NCI-H82 (cell line): ENCODE measurements at places on chromosomes 16 and 17.

- no peak for DNase-seq
Observed at GRCh38 chr16:49278567-49278827, 3.1 kb downstream of the CBLN1 start.

GRCh38 chr17:38729368-38729885 is 714 bp upstream of the CISD3 start:
- no peak for DNase-seq

GRCh38 chr16:74726716-74727115 is 26.1 kb upstream of the MLKL start:
- peak; percentile 70 for DNase-seq

DNA sequence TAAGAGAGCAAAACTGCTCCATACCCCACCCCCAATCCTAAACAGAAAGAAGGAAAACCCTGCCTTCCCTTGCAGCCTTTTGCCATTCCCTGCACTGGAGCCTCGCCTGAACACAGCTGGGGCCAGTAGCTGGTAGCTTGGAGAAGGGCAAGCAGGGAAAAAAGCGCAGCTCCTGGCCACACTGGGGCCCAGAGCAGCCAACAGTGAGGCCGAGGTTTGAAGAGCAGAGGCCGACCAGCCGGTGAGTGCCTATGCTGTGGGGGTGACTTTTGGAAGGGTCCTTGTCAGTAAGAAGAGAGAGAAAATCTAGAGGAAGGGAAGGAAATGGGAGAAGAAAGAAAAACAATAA is 3.2 kb upstream of the HOXB9 start:
- no peak for DNase-seq

DNA sequence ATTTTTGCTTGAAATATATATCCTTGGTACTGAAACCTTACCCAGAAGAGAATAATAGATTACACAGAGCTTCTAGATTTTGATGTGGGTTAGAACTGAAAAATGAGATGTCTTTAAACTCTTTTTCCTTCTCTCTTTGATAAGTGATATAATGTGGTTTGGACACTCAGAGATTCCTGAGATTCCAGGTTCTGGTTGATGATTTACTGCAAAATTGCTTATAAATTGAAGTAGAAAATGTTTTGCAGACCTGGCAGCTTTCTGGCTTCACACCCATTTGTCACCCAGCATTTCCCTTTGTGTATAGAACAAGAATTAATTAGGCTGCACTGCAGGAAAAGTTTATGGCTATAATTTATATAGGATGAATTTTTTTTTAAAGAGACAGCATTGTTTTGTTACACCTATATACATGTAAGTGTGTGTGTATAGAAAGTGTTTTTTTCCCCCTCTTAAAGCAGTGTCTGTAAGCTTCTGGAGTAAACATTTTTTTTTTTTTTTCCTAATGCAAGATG is 23.5 kb downstream of the AATF start:
- no peak for DNase-seq

GRCh38 chr17:74779948-74780400 is 3.8 kb upstream of the NAT9 start:
- DNase-seq: no peak

DNA sequence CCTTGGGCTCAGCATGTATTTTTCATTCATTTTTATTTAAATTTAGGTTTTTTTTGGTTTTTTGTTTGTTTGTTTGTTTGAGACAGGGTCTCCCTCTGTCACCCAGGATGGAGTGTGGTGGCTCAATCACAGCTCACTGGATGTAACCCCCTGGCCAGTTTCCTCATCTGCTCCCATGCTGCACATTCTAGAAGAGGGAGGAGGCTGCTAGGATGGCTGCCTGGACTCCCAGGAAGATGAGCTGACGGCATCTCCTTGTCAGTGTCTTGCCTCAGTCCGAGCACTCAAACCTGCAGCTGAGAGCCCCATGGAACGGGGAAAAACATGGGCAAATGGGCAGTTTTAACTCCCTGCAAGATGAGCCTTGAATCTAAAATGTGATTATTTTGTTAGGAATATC is 7.5 kb downstream of the MEAK7 start:
- no peak for DNase-seq

DNA sequence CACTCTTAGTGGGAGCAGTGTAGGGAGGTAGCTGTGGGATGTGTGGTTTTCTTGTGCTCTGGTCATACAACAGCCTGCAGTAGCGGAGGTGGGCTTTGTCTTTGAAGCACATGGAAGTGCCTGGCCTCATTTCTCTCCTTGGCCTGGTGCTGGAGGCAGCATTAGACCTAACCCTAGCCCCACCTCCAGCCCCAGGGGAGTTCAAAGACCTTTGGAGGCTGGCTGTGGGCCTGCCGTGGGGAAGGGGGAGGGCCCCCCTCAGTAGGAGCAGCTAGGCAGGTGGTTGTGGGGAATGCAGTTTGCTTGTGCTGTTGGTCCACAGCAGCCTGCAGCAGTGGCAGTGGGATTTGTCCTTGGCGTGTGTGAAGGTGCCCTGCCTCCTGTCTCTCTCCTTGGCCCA is 91.7 kb downstream of the BCAS3 start:
- DNase-seq: no peak

- DNase-seq: no peak
Observed at GRCh38 chr16:85193876-85194275, 81.6 kb upstream of the CIBAR2 start.

DNA sequence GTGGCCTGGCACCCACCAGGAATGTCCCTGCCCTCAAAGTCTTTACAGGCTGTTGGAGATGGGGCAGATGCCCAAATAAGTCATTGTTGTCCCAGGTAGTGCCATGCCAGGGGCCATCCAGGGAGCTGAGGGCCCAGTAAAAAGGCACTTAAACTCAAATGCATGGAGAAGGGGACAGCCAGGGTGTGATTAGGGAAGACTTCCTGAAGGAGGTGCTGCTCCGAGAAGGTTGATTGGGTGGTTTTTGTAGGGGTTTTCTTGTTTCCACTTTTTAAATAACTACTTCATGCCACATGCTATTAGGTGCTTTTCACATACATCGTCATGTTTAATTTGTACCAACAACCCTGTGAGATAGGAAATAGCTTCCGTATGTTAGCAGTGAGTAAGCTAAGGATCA is 66.9 kb downstream of the RAI1 start:
- DNase-seq: peak; percentile 31

DNA sequence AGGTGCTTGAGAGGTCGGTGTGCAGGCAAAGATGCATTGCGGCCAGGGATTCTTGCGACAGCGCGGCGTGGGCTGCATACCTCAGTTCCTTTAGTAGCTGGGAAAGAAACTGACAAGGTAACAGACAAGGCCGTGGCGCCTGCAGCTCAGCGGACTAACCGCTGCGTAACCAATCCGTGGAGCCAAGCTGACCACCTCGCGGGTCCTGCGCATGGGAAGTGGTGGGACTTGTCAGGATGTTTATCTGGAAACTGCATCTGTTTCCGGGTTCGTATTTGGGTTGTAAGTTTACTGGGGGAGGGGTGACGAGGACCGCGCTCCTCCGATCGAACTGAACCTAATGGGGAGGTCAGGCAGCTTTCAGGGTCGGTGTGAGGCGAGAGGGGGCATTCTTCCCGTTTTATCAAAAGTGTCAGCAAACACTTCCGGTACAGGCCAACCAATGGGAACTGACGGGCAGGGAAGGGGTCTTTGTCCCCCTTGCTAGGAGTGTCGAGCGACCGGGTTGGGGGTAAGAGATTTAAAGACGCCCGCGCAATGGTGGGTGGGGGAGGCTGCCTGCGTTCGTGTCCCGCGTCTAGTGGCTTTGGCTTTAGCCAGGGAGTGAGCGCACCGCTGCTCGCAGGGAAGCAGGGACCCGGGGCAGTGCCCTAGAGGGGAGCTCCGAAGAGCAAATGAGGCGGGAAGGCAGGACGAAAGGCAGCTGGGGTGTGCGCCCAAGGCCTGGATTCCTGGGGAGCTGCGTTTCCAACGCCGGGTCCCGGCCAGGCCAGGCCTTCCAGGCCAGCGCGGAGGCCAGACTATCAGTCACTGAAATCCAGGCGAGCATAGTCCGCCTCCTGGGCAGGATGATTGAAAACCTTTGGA is 7.0 kb downstream of the IRX6 start:
- DNase-seq: no peak

DNA sequence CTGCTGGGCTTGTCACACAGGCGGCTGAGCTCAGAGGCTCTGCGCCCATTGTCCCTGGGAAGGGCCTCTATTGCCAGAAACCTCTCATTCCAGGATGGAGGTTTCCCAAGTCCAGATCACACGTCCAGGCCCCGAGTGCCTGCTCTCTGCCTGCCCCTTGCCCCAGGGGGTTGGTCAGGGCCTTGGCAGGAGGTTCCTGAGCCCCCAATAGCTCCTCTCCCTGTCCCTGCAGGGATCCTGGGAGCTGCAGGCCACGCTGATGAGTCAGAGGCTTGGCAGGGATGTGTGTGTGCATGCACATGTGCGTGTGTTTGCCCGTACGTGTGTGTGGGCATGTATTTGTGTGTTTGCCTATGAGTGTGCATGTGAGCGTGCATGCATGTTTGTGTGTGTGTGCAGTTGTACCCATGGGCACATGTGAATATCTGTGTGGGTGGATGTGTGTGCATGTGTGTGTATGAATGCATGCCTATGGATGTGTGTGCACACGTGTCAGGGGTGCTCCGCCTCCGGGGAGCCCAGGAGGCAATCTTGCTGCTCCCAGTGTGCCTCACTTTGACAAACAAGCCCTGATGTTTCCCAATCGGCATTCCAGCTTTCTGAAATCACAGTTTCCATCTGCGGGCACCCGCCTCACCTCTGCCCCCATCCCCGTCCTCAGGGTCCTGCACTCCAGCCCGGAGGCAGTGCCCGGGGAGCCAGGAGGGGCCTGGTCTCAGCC is 98.4 kb upstream of the GSE1 start:
- no peak for DNase-seq

- no peak for DNase-seq
Observed at GRCh38 chr16:19044769-19045168, 22.6 kb upstream of the COQ7 start.

GRCh38 chr17:76293106-76293505 is 15.0 kb downstream of the QRICH2 start:
- DNase-seq: no peak

DNA sequence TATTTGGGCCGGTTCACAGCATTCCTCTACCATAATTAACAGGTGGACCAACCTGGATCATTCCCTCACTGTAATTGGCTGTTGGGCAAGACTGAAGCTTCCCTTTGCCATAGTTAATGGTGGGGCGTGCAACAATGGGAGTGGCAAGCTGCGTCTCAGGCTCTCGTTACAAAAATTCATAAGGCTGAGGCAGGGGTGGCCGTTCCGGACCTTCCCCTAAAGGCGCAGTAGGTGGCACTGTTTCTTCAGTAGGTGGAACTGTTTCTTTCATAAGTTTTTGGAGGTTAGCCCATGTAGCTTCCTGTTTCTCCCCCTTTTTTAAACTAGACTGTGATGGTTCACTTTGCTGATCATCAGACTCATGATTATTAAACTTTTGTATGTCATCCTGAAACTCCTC is 17.0 kb upstream of the TMC5 start:
- DNase-seq: peak; percentile 52

- DNase-seq: no peak
Observed at GRCh38 chr17:32484041-32484461, 2.7 kb upstream of the CDK5R1 start.

DNA sequence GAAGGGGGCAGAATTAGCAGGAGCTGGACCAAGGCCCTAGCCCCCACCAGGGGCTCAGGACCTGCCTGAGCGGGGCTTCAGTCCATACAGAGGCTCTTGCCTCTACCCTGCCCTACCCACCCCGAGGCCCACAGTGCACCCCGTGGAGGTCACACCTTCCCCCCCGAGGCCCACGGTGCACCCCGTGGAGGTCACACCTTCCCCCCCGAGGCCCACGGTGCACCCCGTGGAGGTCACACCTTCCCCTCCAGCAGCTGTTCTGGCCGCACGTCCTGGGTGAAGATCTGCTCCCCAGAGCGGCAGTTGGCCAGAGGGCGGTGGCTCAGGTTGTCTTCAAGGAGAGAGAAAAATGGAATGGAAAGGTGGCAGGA is 11.4 kb downstream of the CASKIN2 start:
- DNase-seq: no peak

- no peak for DNase-seq
Observed at GRCh38 chr16:67296420-67296819, 17.1 kb downstream of the PLEKHG4 start.

DNA sequence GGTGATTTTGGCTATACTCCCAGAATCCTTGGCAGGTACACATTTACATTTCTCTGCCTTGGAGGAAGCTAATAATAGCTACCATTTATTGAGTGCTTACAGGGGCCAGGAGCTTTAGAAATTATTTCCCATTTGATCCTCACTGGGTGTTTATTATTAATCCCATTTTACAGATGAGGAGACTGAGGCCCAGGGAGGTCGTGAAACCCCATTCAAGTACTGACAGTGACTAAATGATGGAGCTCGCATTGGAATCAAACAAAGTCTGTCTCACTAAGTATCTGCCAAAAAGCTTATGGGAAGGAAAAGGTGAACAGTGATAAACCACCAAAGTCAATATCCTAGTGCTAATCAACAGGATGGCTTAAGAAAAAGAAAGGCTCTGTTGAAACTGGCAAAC is 33.3 kb upstream of the XYLT1 start:
- DNase-seq: no peak

- DNase-seq: no peak
Observed at GRCh38 chr16:59339871-59340270, 605.8 kb upstream of the GOT2 start.

GRCh38 chr17:73548620-73549311 is 95.5 kb downstream of the SDK2 start:
- DNase-seq: no peak

- DNase-seq: no peak
Observed at GRCh38 chr17:12229335-12229734, 208.7 kb downstream of the MAP2K4 start.

DNA sequence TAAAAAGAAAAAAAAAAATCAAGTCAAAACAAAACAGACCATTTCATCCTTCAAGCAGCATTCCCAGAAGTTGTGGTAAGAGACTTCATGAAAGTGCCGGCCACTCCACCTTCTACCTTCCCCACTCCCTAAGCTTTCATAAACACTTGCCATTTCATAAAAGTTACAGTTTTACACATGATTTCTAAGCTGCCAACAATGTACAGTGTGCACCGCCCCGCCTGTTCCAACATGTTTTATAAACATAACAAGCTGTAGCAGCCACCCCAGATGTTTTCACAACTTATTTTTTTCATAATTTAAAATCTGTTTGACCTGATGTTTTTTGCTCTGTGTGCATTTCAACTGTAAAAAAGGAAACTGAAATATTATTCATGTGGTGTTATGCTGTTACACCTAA is 608.1 kb downstream of the TOX3 start:
- DNase-seq: no peak
